T-helper 22 cell (primary cell): ENCODE measurements at places on chromosomes 4 and X.

GRCh38 chr4:85102606-85103005, 136.1 kb upstream of the WDFY3 start:
- no peak for DNase-seq

DNA sequence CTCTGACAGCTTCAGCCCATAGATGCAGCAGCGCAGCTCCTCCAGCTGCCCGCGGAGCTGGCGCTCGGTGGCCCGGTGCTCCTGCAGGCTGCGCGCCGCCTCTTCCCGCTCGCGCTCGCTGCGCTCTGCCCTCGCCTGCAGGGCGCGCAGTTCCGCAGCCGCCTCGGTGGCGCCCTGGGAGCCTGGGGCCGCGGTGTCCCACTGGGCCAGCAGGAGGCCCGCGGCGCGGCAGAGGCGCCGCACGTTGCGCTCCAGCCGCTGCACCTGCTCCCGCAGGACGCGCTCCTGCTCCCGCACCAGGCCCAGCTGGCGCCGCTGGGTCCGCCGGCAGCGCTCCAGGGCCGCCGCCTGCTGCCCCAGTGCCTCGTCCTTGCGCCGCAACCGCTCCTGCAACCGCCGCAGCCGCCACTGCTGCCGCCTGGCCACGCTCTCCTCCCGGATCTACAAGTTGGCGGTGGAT, 10.1 kb downstream of the C4orf50 start:
- DNase-seq, result no peak

DNA sequence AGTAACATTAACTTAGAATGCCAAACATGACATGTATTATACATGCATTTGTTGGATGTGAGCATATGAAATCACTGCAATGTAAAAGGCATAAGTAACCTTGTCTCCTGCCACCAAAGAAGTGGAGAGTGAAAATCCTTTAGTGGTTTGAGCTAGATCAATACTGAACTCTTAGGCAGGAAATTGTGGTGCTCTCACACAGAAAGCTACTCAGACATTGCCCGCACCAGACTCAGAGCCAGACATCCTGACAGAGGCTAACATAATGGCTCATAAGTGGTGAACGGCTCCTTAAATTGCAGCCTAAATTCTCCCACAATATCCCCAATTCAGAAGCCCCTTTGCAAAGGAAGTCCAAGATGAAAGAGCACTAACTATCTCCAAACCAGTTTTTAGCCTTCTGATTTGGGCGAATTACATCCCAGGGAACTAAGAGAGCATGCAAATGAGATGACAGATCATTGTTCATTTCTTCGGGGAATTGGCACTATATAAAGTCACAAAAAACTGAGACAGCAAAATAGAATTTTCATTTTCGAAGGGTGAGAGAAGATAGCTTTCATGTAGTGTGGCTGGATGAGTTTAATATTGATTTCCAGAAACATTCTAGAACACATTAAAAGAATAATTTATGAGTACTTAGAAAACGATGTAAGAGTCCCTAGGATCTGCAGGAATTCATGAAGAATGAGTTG, 233.6 kb upstream of the RPS6KA3 start:
- DNase-seq, result no peak

GRCh38 chrX:73127700-73128241, 48.5 kb upstream of the PABPC1L2A start:
- DNase-seq, result no peak

GRCh38 chr4:75659512-75660031, 13.6 kb downstream of the G3BP2 start:
- DNase-seq, result no peak

GRCh38 chr4:111268769-111269414, 646.0 kb upstream of the PITX2 start:
- no peak for DNase-seq

GRCh38 chr4:61251129-61251528, 51.0 kb downstream of the ADGRL3 start:
- DNase-seq, result no peak

GRCh38 chrX:37349221-37350033, at the start of gene PRRG1:
TSS of gene PRRG1 (plus strand) at chrX:37349364. CDS start at chrX:37406250, 56,886 bp downstream.
- DNase-seq, result no peak

DNA sequence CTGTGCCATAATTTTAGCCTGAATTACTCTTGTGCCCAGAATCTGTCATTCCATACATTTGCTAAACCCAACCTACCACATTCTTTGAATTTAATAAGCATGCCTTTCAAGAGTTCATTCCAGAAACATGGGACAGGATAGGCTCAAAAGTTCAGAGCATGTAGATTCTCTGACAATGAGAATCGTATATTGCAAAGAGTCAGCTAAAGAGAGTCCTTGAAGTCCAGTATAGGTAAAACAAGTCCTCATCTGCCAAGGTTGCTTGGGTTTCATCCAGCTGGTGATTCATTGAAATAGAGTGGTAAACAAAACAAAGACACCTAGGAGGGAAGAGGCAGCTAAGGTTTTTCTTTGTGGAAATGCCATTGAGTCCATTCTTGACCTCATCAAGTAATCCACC, 249.3 kb upstream of the DIPK2B start:
- no peak for DNase-seq

DNA sequence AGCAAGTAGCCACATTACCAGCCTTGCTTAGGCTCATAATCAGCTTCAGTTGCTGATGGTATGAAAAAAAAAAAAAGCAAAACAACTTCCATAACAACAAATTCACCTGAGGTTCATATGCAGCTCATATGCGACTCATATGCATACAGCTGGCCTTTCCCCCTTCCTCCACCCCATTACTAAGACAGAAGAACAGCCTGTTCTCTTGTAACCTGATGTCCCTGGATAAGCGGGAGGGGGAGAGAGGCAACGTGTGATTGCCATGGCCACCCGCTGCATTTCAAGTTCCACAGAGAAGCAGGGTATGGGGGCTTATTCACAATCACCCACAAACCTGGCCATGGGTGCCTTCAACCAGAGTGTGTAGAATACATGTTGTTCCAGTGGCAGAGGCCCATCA, 95.1 kb upstream of the DGKK start:
- no peak for DNase-seq

- no peak for DNase-seq
Measured at GRCh38 chrX:3678328-3678727, 35.1 kb downstream of the PRKX start.

DNA sequence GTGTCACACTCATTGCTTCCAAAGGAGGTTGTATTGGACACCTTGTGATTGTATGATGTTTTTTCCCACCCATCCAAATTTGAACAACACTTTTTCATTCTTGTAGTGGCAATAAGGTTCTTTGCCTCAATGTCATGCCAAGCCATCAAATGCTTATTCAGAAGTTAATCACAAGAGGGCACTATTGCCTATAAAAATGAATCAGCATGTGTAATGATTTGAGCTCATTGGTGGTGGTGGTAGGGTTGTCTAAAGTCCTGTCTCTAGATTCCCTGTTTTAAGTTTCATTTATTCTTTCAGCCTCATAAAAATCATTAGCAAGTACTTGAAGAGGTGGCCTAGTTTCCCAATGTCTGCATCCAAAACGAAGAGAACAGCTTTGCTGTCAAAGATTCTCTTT, 37.0 kb downstream of the IRS4 start:
- DNase-seq, result no peak

- DNase-seq, result no peak
Measured at GRCh38 chrX:99172958-99173357, 1237.1 kb downstream of the PCDH19 start.

DNA sequence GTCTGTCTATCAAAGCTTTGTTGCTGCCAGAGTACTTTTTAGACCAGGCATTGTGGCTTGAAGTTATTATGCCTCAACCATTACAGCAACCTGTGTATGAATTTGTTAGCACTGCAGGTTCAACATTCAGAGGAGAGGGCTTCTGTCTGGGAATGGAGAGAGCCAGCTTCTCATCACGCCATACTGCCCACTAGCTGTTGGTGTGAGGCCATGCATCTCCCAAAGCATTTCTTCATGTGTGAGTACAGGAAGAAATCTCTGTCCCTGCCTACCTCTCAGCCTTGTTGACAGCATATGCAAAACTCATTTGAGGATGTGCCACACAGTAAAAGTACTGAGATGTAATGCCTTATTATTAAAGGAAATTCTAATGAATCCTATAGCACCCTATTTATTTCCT, 76.9 kb upstream of the PPARGC1A start:
- DNase-seq, result no peak

DNA sequence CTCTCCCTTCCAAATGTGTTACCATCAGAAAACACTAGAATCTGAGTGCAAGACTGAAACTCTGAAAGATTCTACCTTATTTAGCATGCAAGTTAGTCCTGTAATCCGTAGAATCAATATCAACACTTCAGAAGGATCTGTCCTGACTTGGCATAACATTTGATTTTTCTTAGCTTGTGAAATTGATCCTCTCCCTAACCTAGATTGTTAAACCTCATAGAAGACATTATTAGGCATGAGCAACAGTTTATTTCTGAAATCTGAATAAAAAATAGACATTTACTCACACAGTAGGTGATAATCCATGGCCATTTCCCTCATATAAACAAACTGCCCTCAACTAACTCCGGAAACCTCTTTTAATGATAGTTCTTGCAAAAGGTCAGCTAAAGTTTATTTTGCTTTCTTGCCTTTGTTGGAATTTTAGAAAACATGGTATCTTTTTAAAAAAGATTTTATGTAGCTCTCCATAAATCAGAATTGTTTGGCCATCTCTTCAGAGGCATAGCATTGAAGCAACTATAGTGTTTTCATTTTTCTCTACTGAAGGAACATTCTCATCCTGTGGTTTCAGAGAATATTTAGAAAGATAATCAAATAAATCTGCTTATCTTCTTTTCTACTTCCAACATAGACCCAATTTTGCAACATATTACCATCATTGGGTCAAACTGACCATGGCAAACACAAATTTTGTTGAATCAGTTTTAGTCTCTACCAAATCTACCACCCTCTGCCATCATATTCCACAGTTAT, 38.5 kb upstream of the PDLIM5 start:
- no peak for DNase-seq

GRCh38 chr4:87193958-87194675, 26.3 kb downstream of the KLHL8 start:
- DNase-seq, result no peak

DNA sequence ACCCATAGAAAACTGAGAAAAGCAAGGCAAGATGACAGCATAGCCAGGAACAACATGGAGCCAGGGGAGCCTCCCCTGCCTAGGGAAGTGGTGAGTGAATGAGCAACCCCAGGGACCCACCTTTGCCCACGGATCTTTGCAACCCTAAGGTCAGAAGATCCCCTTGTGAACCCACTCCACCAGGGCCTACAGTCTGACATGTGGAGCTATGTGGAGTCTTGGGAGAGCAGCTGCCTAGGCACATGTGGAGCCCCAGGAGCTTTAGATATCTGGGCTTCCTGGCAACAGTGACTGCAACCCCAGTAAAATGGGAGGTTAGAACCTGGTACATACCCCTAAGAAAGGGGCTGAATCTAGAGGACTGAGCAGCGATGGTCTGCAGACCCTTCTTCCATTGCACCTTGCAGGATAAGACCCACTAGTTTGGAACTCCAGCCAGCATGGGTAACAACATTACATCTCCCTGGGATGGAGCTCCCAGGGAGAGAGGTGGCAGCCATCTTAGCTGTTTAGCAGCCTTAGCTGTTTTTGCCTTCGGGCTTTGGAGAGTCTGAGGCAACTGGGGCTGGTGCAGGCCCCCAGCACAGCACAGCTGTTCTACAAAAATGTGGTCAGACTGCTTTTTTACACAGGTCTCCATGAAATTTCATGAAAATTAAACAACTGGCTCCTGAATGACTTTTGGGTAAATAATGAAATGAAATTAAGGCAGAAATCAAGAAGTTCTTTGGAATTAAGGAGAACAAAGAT, 104.7 kb upstream of the TRIM2 start:
- no peak for DNase-seq

GRCh38 chr4:96097040-96097607, 257.2 kb downstream of the PDHA2 start:
- no peak for DNase-seq

DNA sequence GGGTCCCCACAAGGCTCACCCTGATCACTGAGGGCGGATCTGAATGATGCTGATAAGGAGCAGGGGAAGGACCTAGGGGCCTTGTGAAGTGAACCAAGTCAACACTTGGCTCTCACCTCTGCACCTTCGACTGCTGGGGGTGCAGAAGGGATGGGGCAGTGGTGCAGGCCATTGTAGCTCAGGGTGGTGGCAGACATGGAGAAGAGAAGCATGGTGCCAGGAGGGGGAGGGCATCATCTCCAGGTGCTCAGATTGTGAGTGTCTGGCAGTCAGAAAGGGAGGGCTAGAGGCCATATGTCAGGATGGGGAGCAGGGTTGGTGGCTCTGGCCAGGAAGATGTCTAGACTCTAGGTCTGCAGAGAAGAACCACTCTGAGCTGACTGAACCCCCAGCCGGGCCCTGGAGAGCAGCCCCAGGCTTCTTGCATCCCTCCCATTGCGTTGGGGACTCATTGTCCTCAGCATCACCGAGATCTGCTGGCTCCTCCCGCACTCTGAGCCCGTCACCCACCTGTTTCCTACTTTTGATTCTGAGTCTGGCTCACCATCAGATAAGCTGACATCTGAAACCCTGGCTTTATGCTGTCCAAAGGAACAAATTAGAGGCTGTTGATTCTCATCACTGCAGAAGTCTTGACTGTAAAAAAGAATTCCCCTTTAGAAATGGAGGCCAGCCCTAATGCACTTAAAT, 3.8 kb downstream of the APLN start:
- no peak for DNase-seq

- no peak for DNase-seq
Measured at GRCh38 chr4:8910822-8911315, 39.2 kb upstream of the HMX1 start.

DNA sequence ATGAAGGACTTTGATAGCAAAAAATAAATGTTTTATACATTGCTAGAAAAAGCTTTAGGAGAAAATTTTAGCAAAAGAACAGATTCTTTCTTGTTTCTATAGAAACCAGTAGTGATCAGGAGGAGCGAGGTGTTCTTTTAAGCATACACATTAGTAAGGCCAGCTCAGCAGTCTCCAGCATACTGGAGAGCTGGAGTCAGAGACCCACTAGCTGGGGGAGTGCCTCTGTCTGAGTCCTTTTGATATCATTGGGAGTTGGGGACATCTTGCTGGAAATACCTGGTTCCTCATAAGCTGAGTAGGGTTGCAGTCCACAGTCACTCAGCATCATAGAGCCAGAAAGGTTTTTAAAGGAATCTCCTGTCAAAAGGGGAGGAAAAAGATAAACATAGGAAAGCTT, 67.4 kb downstream of the AFF2 start:
- DNase-seq, result no peak

DNA sequence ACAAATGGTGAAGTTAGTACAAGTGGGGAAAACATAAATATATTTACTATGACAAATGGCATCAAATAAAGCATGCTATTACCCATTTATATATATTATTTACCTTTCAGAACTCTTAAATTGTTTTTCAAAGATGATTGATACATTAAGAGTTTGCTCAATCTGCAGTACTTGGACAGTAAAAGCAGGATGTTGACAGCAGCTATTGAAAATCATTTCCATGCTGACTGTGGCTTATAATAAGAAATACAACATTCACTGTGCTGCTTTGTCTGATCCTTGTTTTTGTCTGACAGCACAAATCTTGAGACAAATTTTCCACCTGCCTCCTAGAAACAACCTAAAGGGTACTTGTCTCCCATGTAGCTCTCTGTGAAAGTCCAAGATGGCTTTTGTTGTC, 134.1 kb upstream of the FAT1 start:
- DNase-seq, result no peak

- no peak for DNase-seq
Measured at GRCh38 chrX:9153300-9153699, 119.4 kb upstream of the FAM9B start.
